Activated T-helper 17 cell treated with anti-CD3 and anti-CD28 coated beads, Interleukin-2, amount 50 U/mL, for 72 hours (primary cell): ENCODE measurements at places on chromosomes 7 and 10.

DNA sequence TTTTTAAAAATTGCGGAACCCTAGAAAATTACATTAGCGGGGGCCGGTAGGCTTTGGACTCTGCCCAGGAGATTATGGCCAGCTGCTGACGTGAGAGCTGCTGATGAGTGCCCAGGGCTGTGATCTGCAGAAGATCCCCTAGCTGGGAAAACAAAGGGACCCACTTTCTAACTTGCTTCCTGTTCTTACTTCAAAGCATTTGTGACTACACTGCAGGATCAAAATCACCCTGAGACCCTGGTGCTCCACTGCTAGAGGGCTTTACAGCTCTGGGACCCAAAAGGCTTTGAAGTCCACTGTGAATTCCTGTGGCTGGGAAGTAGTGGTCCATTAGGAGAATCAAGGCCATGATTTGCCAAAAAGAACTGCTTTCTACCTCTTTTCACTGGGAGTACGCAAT, 499.4 kb upstream of the AKR1E2 start:
- no peak for ATAC-seq

GRCh38 chr10:77905086-77905748, 21.3 kb downstream of the DLG5 start:
- ATAC-seq, result no peak

DNA sequence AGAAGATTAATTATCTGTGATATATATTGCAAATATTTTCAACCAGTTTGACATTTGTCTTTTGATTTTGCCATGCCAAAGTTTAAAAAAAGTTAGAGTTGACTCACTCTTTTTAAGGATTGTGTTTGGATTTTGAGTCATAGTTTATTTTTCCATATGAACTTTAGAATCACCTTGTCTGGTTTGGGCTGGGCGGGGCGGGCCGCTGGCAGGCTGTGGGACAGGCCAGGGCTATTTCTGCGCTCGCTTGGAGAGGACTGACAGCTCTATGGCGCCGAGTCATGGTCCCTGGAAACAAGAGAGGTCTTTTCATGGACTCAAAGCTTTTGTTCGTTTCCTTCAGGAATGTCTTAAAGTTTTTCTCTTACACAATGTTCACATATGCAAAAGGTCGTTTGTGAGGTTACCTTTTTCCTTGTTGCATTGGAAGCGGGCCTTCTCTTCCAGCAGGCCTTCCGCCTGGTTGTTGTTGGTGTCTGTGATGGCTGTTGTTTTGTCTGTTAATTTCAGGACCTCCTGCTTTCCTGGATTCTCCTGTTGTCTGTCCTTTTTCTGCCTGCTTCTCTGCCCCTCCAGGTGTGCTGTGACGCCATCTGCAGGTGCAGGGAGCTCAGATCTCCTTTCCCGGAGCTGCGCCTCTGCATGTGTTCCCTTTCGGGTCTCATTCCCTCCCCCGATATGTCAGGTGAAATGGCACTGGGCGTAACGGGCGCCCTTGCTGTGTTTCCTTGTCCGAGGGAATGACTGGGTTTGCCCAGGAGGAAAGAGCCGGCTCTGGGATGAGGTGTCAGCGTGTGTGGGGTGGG, 53.8 kb downstream of the INPP5A start:
- ATAC-seq, result no peak

DNA sequence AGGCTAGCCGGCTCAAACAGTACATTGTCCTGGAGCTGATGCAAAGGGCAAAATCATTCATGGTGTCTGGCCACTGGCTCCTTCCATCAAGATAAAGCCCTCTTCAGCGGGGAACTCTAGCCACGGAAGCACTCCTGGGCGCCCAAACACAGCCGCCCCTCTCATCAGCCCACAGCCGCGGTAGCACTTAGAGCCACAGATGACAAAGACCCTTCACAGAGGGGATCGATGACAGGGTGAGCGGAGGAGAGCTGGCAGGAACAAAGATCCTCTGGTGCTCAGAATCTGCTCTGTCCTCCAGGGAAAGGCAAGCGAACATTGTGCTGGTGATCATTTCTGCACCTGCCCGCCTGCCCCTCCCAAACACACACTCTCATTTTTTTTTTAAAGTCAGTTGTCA, 222.2 kb upstream of the NRP1 start:
- ATAC-seq, result no peak

- no peak for ATAC-seq
Measured at GRCh38 chr7:45588466-45588865, 14.3 kb downstream of the ADCY1 start.

DNA sequence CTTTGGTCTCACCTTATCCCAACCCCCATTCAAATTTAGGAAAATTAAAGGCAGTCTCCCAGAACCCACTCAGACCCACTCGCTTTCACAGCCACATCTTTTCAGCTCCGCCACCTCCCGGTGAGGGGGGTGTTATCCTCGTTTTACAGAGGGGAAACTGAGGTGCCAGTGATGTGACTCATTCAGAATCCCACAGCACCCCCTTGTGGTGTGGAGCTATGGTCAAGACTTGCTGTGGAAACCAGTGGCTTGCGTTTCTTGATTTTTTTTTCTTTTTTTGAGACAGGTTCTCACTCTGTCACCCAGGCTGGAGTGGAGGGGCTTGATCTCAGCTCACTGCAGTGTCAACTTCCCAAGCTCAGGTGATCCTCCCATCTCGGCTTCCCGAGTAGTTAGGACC, 27.6 kb downstream of the SLC35G1 start:
- no peak for ATAC-seq

DNA sequence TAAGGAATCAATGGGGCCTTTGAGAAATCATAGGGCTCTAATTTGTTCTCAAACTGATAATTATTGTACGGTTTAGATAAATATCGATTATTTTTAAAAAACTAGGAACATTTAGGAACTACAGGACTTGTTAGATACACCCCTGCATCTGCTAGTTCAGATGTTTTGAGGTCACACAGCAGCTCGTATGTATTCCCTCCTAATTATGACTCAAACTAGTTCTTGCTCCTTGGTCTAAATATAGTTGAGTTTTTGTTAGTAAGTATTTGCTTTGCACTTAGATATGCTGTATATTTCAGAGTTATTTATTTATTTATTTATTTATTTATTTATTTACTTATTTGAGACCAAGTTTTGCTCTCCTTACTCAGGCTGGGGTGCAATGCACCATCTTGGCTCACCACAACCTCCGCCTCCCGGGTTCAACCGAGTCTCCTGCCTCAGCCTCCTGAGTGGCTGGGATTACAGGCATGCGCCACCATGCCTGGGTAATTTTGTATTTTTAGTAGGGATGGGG, 22.7 kb downstream of the PTER start:
- ATAC-seq, result no peak
